ENCODE measurements at places on chromosomes 3 and 15.

DNA sequence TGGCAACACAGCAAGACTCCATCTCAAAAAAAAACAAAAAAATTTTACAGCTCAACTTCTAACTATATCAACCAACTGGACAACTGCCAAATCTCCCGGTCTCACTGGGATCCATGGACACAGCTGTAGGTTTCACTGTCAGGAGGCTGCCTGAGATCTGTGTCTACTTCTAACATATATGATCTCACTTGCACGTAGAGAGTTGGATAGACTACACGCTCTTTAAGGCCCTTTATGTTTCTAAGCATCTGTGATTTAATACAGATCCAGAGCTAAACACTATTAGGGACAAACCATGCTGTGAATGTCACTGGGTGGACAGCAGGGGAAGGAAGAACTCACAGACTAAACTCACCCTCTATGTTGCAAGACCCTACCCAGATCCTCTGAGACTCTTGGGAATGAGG, 13.0 kb upstream of the APOD start:
- DNase-seq = no peak

GRCh38 chr3:82274897-82275296, 513.5 kb upstream of the GBE1 start:
- DNase-seq = no peak

- DNase-seq = no peak
Measured at GRCh38 chr3:99823723-99824711, 6.4 kb downstream of the CMSS1 start.

GRCh38 chr3:120129718-120130513, 35.7 kb upstream of the GSK3B start:
- no peak for DNase-seq

DNA sequence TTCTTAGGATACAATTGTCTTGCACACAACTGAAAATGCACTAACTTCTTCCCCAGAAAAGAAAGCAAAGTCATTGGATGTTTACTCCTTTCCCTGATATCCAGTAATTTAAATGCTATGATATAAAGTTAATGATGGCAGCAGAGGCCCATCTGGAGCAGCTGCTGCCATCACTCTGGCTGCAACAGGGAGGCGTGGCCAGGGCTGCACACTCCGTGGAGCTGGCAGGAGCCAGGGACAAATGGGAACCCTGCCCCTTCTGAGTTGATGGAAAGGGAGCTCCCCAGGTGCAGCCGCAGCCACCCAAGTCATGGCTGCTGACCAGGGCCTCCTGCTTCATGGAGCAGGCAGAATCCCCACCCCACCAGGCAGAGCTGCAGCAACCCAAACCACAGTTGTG, 72.6 kb upstream of the ALDH1A3 start:
- no peak for DNase-seq

DNA sequence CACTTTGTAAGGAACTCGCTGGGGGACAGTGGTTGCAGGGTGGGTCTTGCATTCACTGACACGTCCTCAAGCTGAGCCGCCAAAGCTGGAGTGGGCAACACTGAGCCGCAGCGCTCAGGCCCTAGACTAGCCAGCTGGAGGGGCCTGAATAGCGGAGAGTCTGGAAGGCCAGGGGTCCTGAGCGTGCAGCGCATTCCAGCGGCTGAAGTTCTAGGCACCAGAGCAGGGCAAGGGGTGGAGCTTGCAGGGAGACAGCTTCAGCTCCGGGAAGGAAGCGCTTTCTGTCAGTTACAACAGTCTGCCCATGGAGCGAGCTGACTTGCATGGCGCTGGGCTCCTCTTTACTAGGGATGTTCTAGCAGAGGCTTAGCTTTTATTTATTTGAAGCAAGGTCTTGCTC, 2.7 kb downstream of the MAP6D1 start:
- DNase-seq = no peak

GRCh38 chr3:61451841-61452240, 109.5 kb upstream of the PTPRG start:
- no peak for DNase-seq

DNA sequence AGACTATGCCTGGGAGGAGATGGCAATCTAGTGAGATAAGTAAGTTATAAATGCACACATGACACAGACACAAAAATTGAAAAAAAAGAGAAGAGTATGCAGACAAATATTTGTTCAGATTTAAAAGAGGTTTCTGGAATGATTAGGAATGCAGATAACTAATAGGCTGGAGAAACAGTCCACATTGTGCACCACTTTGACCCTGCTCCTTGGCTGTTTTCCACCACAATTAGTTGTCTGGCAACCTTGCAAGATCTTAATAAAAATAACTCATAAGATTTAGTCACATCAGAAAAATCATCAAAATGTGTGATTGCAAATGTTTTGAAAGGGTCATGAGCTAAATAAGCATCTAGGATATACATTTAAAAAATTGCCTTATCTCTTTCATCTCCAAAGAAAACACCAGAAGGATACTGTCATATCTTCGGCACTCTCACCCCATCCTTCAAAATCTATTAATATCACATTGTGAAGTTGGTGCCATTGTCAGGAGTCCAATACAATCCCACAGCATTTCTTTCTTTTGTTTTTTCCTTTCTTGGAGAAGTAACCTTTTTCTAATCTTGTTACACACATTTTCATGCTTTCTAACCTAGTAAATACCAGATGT, 153.7 kb upstream of the KCNMB2 start:
- DNase-seq = peak; percentile 87

GRCh38 chr3:193771653-193772421, 178.8 kb downstream of the OPA1 start:
- DNase-seq = no peak

DNA sequence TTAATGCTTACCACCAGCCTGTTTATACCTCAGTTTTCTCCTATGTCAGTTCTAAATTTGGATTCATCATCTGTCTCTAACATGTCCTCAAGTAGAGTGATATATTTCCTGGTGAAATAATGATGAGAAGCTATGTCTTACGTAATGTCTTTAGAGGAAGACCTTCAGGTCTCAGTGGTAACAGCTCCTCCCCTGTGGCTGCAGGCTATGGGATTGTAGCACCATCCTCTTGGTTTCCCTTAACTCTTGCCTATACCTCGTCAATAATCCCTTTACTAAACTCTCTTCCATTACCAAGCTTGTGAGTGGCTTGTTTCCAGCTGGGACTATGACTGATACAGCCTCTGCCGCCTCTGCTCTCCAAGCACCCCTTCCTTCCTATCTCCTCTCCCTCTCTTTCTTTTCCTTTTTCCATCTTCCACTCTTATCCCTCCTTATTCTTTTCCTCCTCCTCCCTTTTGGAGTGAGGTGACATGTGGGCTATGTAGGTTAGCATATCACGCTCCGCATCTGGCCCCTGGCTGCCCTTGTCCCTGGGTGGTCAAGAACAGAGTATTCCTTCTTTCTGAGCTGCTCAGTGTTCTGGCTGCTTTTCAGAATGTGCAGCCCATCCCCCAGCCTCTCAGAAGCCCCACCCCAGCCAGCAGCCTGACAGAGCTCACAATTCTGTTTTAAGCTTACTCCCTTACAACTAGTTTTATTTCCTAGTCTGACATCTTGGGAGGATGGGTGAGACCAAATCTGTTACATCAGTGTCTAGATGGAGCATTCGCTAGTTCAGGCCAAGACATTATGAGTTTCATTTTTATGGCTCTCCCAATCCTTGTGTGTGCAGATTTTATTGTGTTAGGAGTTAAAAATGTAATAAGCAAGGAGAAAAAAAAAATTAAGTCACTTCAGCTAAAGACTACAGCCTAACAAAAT, 75.0 kb upstream of the RNU6-1 start:
- DNase-seq = no peak
